ENCODE measurements at places on chromosomes 12 and 14.

GRCh38 chr14:52233693-52234092 is 33.8 kb upstream of the PTGDR start:
- no peak for DNase-seq

DNA sequence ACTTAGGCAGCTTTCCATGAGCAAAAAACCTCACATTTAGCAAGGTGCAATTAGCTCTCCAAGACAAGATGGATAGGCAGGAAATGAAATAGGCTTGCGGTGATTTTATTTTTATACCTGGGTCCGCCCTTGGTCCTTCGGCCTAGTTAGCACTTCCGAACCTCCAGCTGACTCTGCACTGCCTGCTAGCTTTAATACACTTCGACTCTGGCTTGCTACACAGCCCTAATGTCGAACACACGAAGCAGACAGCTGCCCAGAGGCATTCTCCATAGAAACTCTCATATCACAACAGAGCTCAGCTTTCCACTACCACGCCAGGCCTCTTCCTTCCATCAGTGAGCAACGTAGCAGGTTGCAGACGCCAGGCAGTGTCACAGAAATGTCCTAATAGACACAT is 688.0 kb downstream of the VRK1 start:
- no peak for DNase-seq

GRCh38 chr14:77529213-77529612 is 30.6 kb upstream of the ISM2 start:
- DNase-seq = no peak

- no peak for DNase-seq
Measured at GRCh38 chr12:29152981-29153630, 4.0 kb downstream of the FAR2 start.

DNA sequence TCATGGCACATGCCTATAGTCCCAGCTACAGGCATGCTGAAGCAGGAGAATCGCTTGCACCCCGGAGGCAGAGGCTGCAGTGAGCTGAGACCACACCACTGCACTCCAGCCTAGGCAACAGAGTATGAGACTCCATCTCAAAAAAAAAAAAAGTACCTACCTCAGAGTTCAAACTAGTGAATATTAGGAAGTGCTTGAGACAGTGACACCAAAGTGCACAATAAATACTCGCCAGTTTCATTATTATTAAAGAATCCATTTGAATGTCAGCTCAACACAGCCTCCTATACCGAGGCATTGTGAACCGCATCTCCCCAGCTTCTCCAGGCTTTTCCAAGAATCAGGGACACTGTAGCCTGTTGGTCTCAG is 5.0 kb downstream of the GAPDH start:
- peak; percentile 39 for DNase-seq

DNA sequence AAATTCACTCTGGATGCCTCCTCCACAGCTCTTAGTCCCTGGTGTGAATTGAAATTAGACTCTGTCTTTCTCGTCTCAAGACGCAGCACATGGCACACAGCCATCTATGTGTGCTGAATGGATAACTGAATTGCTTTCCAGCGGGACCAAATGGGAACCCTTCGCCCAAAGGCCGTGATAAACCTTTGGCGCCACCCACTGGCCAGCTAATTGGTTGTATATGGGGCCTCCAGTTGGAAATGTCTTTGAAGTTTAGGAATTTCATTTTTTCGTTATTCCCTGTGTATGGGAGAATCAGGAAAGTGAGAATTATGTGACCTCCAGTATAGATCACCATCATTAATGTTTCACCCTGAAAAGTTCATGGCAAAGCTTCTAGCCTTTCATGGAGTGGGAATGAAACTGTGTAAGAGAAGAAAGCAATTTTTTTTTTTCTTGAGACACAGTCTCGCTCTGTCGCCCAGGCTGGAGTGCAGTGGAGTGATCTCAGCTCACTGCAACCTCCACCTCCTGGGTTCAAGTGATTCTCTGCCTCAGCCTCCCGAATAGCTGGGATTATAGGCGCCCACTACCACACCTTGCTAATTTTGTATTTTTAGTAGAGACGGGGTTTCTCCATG is 9.8 kb upstream of the HSP90AA1 start:
- peak; percentile 79 for DNase-seq

- DNase-seq = peak; percentile 35
Measured at GRCh38 chr12:71589478-71589881, 74.2 kb downstream of the ZFC3H1 start.

DNA sequence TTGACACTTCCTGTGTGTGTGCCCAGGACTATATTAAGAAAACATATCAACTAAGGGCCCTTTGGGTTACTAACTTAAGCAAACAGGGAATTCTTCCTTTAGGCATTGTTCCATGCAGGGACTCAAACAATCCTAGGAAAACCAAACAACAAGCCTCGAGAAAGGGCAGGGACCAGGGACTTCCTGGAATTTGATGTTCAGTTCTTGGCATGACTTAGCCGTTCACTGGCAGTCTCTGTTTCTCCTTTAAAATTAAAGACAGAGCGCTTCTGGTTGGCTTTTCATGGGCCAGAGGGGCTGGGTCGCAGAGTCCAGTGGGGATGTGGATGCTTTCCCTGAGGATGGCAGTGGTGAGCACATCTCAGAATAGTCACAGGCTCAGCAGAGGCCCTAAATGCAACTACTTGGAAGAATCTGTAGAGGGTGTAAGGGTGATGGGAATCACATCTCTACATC is 35.2 kb downstream of the RNFT2 start:
- no peak for DNase-seq

DNA sequence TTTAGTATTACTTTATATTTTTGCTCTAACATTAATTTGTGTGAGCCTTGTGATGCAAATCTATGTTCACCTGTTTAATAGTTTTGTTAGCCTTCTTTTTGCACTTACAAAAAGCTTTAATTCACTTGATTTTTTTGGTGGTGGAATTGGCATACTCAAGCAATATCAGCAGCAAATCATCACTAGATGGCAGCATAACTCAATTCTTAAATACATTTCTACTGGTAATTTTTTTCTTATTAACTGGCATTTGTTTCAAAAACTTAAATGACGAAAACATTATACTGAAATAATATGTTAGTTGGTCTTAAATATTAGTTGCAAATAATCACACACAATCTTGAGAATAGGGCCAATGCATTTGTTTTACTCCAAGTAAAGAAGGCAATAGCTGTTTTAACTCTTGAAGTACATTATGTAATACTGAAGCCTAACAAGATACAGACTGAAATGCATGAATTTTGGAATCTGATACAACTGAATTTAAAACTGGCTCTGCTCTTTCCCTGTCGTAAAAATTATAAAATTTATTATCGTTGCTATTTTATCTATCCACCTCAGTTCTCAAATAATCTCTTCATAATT is 151.5 kb downstream of the ATXN7L3B start:
- DNase-seq = peak; percentile 44

DNA sequence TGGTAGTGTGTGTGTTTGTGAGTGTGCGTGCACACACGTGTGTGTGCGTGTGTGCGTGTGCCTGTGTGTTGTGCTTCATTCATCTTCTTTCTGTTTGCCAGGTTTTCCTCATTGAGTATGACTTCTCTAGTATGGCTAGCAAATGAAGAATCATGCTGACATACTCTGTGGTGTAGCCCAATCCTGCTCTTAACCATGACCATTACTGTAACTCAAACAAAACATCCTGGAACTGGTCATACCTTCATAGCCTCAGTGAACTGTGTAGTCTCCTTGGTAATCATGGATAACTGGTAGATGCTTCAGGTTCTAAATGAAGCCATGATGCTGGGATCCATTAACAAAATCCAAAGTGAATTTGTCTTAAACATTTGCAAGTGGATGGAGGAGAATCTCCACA is 1117.7 kb downstream of the BCL11B start:
- no peak for DNase-seq

DNA sequence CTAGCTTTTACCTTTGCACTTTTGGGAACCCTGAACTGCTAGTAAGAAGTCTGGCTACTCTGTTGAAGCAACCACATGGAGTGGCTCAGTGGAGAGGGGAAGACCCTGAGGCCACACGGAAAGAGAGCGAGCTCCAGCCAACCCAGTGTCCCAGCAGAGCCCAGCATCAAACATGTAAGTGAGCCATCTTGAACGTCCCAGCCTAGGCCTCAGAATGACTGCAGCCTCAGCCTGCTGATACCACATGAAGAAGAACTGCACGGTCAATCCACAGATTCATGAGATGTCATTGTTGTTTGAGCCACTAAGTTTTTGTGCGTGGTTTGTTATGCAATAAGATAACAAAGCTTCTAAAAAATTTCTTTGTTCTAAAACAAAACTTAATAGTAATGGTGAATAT is 40.2 kb downstream of the TFCP2 start:
- no peak for DNase-seq

- DNase-seq = no peak
Measured at GRCh38 chr14:30427846-30428245, 131.1 kb upstream of the G2E3 start.

DNA sequence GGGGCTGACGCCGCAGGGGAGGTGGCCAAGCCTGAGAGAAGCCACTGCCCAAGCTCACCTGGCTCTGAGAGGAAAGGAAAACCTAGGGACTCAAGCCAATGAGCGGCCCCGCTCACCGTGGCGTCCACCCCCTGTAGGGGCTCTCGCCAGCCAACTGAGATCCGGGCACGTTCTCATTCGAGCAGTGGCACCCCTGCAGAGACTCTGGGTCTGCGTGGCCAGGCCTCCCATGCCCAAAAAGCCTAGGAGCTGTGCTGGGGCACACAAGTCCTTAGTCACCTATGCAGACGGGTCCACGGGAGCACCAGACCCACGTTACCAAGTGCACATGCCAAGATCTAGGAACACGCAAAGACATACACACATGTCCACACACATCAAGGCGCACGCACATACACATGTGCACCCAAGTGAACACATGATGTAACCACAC is 106.2 kb downstream of the NCOR2 start:
- no peak for DNase-seq

GRCh38 chr12:3357950-3358525 is 133.0 kb upstream of the PRMT8 start:
- no peak for DNase-seq

DNA sequence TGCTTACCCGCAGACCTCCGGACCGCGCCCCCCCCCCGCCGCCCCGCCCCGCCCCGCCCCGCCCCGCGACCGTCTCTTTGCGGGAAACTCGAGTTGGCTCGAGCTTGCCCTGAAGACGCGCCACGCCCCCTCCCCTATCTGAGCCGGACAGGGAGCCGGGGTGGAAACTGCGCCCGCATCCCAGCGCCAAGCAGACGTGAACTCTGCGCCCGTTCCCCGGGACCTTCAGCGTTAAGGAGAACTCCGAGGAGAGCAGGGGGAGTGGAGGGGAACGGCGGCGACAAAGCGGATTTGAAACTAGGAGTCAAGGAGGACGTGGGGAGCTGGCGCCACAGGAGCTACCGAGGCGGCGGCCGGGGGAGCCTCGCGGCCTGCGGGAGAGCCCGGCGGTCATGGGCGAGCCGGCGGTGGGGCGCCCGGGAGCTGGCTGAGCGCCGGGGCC is at the start of gene KCNK13:
KCNK13 (plus strand) TSS at position 310 of the 442 bp plus-strand sequence. CDS start 212 bp downstream, outside the sequence.
- DNase-seq = peak; percentile 3

DNA sequence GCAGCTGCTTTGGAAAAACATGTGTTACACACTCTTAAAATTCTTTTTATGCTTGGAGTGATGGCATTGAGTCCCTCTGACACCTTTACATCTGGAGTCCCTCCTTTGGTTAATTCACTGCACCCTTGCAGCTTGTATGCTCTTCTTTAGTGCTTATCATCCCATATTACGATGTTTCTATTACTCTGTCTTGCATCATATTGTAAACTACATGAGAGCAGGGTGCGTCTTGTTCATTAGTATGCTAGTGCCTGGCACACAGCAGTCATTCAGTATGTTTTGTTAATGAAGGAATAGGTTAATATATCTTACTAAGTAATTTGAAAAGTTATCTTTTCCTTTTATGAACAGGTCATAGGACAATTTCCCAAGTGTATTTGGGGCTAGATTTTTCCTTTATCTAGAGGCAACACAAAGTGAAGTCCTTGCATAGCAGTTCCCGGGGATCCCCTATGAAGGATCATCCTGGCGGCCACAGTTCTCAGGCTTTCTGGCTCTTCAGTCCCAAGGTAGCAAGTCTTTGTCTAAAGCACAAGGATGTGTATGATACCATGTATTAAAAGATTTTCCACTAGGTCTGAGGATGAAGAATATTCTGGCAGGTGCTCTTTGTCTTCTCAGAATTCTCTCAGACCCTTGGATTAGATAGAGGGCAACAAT is 363.8 kb downstream of the FUT8 start:
- no peak for DNase-seq

- peak; percentile 94 for DNase-seq
Measured at GRCh38 chr14:60102389-60102788, 10.7 kb downstream of the PCNX4 start.

All from fibroblast of skin of right biceps (primary cell).